ENCODE measurements at places on chromosomes 13 and 19. TPM values are rescaled to one million over a fixed set of nuclear protein-coding genes. Genes with fewer than 3 reads are reported as not detected.

DNA sequence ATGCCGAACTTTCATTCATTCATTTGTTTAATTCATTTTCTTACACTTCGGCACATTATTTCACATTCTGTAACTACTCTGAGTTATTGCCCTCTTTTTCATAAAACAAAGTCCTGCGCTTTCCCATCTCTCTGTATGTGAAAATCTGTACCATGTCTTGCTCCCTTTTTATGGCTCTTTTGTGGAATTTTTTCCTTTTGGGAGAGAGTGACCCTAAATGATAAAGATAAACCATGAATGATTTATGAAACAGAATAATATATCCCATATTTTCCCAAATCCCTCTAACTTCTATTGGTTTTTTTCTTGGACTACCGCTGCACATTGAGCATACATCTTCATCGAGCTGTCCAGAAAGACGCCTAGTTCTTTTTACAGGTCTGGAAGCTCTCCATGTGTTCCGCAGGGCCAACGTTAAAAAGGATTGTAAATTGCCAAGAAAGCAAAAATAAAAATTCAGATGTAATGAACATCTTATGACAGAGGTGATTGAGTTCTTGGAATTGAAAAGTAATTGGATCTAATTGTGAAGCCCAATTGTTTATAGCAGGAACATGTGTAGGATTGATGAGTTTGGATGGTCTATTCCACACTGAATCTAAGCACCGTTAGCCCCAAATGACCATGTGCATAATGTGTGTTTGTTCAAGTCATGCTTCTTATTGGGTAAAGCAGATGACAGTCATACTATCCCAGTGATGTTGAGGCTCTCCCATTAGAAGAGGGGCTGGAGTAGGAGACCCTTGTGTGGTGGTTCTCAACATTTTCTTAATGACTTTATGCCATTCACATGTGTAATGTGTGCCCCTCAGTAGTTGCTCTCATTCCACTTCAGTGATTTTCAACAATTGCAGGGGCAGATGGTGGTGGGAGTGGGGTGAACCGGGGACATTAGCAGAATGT lies 378.9 kb downstream of the DLEU7 start:
- no peak for DNase-seq

- no peak for DNase-seq
Measured at GRCh38 chr13:111114362-111115060, 599 bp upstream of the ARHGEF7 start.

- no peak for DNase-seq
Measured at GRCh38 chr13:21014502-21015170, 46.8 kb downstream of the LATS2 start.

DNA sequence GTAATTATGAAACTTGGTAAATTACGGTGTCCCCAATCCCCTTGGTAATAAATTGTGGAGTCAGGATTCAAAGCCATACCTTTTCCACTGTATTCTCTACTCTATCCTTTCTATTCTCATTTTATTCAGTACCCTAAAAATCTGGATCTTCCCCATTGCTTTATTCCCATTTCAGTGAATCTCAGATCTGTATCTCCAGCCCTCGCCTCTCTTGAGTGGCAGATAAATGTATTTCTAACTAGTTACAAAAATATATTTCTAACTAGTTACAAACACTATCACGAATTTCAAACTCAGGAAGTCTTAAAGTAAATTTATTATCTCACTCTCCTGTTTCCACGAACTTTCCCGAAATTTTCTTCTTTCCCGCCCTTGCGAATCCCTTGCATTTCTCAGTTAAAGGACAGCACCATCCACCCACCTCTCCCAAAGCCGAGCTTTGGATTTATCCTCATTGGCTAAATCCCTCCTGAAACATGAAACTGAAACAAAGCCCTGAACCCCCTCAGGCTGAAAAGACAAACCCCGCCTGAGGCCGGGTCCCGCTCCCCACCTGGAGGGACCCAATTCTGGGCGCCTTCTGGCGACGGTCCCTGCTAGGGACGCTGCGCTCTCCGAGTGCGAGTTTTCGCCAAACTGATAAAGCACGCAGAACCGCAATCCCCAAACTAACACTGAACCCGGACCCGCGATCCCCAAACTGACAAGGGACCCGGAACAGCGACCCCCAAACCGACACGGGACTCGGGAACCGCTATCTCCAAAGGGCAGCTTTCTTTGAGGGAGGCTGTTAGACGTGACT lies 164.3 kb upstream of the PABPC3 start:
- no peak for DNase-seq

DNA sequence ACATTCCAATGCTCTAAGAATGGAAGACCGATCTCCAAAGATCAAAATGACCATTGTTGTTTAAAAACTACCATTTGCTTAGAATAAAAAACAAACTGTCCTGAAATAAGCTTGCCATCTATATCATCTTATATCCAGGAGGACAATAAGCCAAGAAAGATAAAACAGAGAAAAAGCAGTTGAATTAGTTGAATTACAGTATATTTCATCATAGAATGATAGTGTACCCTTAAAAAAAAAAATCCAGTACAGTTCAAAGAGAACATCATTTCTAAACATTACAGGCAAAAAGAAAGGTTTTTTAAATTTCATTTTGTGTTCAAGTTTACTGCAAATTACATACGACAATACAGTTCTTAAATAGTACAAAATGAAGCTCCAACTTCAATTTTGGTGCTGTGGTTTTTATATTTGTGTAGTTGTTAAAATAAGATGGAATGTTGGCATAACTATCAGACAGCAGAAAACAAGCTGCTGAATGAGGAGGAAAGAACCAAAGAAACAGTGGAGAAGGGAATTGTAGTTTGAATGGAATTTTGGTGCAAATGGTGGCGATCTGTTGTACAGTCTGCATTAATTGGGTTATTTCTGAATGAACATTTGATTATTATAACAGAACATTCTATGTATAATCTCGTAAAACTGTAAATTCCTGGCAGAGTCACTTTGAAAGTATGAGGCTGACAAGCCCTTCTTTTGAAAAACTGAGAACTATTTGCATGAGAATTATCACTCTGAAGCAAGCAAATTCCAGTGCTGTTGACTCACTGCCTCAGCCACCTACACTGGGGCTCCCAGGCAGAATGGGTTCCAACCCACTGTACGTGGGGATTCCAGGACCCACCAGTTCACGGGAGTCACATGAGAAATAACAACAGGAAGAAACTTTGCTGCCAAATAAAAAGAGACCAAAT lies 37.7 kb downstream of the LHFPL6 start:
- no peak for DNase-seq

GRCh38 chr13:105543742-105544141 lies 991.7 kb downstream of the EFNB2 start:
- DNase-seq: no peak

GRCh38 chr13:31521435-31521834 lies 217.9 kb upstream of the RXFP2 start:
- DNase-seq: no peak

DNA sequence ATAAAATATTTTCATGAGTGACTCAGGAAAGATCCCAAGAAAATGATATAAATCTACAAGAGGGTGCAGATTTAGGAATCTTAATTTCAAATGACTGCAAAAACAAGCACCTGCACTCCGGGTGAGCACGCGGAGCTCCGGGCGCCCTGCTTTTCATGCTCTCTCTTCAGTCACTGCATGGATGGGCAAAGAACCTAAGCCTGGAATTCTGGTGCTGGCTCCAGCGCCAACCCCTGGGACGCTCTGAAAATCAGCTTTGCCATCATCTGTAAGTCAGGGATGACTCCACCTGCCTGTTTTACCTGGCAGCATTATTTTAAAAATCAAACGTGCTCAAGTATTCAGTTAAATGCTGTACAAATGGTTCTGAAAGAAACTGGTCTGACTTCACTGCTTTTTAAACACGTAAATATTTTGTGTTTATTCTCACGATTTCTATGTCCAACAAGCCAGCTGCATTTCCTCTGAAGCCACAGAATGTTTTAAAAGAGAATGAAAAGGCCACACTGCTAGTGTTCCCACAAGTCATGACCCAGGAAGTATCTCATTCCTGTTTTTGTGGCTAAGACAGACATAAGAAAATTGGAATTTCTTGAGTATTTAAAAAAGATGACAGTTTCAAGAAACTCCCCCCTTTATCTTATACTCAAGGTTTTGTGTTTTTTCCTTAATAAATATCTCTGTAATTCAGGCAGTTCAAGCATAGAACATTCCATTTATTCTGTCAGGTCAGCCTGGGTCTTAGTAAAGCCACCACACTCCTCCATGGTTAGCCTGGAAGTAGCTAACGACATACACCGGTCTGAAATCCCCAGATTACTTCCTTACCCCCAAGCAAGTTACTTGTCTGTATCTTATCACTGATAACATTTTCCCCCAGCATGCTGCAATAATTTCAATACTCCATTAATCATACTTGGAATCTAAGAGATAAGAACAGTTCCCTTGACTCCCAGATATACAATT lies 81.1 kb downstream of the COL4A1 start:
- DNase-seq: no peak

The CYP2F1 gene
- not detected for polyA plus RNA-seq

The MYPOP gene
- 3.8 TPM for polyA plus RNA-seq

DNA sequence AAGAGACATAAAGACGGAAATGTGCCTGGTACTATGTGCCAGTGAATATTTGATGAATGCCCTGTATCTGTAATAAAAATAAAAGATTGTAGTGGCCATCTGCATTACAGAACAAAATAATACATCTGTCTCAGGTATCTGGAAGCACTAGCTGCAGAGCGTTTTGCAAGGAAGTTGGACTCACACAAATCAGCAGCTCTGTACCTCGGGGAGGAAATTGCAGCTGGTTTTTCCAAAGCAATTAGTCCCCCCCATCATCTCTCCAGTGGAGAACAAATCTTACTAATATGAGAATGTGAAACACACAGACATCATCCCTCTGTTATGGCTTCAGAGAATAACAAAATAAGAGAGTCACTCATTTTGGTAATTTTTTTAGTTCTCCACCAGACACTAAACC lies 245.3 kb downstream of the ITGBL1 start:
- no peak for DNase-seq

The PGLYRP2 gene
- not detected for polyA plus RNA-seq

The PCDH20 gene
- 6.7 TPM for polyA plus RNA-seq

The S1PR4 gene
- 0.19 TPM for polyA plus RNA-seq

DNA sequence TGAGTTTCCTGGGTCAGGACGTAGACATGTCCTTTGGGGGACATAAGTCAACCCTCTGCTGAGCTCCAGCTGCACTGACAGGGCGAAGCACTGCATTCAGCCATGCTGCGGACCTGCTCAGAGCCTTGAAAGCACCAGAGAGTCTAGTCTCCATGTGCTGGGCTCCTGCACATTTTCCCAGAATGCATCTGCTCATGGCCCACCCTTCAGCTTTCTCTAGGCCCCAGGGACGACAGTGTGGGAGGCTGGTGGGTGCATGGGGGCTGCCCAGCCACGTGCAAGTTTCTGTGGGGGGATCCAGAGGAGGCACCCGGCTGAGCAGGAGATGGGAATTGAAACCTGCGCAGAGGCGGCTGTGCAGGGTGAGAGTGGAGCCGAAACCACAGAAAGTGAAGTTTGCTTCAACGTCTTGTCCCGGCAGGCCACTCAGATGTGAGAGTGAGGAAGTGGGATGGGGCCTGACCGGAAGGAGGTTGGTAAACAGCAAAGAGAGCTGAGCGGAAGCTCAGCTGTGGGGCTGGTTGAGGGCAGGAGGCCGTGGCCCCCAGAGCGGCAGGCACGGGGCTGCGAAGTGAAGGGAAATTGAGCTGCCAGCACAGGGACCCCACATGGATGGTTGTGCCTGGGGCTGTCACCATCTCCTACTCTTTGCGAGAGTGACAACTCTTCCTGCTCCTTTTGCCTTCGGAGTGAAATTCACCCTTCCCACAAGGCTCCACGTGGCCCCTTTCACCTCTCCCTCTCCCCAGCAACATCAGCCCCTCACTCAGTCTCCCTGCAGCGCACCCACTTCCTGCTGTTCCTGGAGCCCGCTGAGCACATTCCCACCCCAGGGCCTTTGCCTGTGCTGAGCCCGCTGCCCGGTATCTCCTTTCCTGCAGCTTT lies 11.8 kb downstream of the PGLS start:
- DNase-seq: no peak

DNA sequence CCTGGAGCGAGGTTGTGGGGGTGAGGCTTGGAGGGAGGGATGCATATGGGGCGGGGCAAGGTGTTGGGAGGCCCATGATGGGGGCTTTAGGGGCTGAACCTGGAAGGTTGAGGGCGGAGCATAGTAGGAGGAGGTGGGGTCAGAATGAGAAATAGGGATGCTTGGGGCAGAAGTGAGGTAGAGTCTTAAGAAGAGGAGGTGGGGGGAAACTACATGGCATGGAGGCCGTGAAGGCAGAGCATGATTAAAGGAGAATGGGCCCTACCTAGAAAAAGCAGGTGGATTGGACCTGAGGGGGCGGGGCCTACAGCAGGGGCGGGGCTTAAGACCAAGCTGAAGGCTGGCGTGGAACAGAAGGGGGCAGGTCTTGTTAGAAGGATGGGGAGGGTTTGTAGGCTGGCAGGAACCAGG lies 799 bp downstream of the NR1H2 start:
- DNase-seq: no peak

The ZNF599 gene
- polyA plus RNA-seq: 13.5 TPM

DNA sequence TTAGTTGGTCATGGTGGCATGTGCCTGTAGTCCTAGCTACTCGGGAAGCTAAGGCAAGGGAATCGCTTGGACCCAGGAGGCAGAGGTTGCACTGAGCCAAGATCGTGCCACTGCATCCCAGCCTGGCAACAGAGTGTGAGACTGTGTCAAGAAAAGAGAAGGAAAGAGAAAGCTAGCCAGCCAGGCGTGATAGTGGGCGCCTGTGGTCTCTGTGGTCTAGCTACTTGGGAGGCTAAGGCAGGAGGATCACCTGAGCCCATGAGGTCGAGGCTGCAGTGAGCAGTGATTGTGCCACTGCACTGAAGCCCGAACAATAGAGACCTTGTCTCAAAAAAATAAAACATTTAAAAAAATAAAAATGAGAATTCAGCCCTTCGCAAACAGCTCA lies 33.3 kb downstream of the TIMM13 start:
- no peak for DNase-seq

DNA sequence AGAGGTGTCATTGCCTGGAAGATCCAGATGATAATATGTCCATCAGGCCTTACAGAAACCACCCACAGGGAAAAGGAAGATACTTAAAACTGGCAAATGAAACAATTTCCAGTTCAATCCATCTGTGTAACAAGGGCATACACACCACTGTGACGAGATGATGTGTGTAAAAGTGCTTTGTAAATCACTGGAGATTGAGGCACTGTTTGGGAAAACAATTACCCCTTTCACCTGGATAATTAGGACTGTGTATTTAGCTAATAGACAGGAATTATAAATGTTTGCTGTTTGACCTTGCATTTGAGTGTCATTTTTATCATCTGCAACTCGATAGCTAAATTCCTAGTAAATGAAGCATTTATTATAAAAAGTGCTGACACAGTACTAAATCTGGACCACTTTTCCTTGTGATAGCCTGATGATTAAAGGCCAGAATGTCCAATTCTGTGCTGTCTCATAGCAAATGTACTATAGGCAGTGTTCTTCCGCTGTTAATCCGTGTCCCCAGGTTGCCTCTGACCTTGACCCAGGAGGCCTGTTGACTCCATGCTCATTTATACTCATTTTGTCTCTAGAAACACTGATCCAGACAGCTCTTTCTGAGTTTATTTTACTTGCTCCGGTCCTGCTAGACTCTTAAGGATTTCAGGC lies 105.8 kb downstream of the LACC1 start:
- no peak for DNase-seq

The GAPDHS gene
- polyA plus RNA-seq: not detected

The SIGLEC12 gene
- not detected for polyA plus RNA-seq
